ENCODE measurements at places on chromosomes 7 and 10.

GRCh38 chr10:133104963-133105640 lies 17.4 kb downstream of the ADGRA1 start:
- no peak for DNase-seq

- DNase-seq, result no peak
Observed at GRCh38 chr7:144049491-144049890, 743 bp downstream of the OR2A5 start.

GRCh38 chr7:20577441-20578071 lies 37.9 kb upstream of the ABCB5 start:
- no peak for DNase-seq

DNA sequence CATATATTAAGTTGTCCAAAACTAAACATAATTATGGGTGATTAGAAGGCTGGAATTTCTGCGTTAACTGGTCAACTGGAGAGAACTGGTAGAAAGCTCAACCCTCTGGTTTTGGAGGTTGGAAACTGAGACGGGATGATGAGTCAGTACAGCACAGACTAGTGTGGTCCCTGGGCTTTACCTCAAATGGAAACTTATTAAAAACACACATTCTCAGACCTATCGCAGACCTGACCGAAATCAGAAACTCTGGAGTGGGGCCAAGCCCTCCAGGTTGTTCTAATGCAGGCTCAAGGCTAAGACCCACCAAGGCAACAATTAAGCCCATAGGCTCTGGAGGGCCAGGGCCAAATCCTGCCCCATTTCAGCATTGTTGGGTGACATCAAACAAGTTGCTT lies 136.9 kb downstream of the KCNMA1 start:
- no peak for DNase-seq

- no peak for DNase-seq
Observed at GRCh38 chr10:94268652-94269051, 94.1 kb downstream of the NOC3L start.

DNA sequence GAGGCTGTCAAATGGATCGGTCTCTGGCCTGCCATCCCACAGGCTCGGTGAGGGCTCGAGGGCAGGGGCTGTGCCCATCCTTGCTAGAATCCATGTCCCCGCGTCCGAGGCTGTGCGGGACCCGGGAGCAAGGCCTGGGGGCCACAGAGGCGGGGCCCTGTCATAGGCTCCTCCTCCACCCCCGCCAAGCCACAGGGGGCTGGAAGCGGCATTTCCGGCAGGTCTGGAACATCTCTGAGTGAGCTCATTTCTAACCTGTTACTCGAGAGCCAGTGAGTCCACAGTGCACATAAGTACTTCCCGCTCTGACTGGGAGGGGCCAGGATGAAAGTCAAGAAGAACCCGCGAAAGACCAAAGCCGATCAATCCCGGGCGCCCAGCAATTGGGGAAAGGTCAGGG lies 57.6 kb downstream of the NKX6-2 start:
- no peak for DNase-seq

GRCh38 chr10:93420944-93421825 lies 60.9 kb downstream of the MYOF start:
- no peak for DNase-seq
